ENCODE measurements at places on chromosomes 16 and 17.
A peak's percentile ranks its signal among the peaks of the same experiment; 100 is the strongest.

DNA sequence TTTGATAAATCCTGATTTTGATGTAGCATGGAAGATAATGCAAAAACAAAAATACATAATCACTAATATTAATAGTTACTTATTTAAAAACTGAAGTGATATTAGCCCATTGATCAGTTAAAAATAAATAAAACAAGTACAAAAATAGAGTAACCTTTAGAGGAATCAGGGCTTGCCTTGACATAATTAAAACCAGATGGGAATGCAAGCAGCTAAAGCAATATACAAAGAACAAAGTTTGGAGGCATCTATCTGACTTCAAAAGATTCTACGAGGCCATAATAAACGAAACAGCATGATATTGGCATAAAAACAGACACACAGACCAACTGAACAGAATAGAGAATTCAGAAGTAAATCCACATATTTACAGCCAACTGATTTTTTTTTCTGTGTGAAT is 15.0 kb upstream of the HEATR3 start:
- no peak for DNase-seq

DNA sequence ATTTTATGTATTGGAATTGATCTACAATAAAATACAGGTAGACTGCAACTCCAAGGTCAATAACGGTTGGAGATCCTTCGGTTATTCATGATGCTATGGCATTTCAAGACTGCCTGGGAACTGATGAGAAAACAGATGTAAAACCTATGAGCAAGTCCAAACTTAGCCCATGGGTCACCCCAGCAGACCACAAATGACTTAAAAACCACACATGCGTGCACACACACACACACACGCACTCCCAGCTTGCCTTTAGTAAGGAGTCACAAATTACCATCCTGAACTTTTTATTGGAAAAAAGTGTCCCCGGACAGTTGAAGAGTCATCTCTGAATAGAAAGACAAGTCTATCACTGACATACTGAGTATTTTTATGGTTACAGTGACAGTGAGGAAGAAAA is 26.7 kb downstream of the TRIM25 start:
- no peak for DNase-seq

- DNase-seq, result no peak
Observed at GRCh38 chr17:9371019-9371418, 204.6 kb downstream of the STX8 start.

GRCh38 chr17:40086150-40087044 is 14.0 kb downstream of the NR1D1 start:
- peak; percentile 70 for DNase-seq

GRCh38 chr17:3809135-3809534 is 8.1 kb upstream of the ITGAE start:
- DNase-seq, result no peak

DNA sequence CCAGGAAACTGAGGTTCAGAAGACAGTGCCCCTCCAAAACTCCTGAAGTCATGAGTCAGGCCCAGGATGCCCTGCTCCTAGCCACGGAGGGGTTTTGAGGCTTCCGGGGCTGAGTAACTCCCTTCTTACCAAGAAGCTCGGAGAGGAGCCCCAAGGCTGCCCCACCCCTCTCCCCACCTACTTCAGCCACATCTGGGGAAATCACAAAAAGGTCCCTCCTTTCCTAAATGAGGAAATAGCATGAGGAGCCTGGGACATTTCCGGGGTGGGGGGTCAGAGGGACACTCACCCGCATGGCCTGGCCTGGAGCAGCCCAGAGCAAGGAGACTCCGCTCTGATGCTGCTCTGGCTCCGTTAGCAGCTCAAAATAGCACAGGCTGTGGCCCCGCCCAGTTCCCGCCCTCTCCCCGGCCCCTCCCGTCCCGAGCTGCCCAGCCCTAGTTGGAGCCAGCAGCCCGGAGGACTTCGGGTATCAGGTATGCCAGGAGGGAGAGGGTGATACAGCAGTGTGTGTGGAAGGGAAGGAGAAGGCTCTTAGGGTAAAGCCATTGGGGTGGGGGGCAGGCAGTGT is 40.1 kb downstream of the MYO18A start:
- peak; percentile 80 for DNase-seq

GRCh38 chr17:73249700-73250099 is 12.0 kb downstream of the CPSF4L start:
- no peak for DNase-seq

DNA sequence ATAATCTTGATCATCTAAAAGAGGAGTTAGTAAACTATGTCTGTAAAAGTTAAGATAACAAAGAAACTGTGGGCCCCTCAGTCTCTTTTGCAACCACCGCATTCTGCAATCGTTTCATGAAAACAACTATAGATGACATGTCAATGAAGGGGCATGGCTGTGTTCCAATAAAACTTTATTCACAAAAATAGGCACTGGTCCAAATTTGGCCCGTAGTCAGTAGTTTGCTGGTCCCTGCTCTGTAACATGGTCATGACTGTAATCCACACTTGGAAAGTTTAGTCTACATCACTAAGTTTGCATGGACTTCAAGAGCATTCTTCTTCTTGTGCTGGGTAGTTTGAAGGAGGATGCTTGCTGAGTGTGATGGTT is 299.3 kb upstream of the PSMD7 start:
- DNase-seq, result no peak

DNA sequence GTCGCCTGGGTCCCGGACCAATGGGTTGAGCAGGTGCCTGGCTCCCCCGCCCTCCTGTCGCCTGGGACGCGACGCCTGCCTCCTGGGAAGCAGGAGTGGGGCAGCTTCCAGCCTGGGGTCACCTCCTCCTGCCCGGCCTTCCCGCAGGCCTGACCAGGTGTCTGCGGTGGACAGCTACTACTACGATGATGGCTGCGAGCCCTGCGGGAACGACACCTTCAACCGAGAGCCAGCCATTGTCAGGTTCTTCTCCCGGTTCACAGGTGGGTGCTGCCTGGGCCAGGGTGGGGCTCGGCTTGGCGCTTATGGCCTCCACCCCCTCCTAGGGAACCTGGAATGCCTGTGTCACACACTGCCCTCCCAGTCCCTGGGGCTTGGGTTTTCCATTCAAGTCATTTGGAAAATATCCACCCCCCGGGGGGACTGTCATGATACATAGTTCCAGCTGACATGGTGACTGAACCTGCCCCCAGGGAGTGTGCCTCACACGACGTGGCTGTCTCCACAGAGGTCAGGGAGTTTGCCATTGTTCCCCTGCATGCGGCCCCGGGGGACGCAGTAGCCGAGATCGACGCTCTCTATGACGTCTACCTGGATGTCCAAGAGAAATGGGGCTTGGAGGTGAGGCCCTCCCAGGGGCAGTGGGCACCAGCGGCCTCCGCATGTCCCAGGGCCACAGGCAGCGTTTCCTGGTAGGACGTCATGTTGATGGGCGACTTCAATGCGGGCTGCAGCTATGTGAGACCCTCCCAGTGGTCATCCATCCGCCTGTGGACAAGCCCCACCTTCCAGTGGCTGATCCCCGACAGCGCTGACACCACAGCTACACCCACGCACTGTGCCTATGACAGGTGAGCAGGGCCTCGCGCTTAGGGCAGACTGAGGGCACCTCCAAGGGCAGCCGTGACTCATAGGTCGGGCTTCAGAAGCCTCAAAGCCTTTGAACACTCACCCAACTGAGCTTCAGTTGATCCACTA is 2.3 kb downstream of the DNASE1 start:
- DNase-seq, result no peak

DNA sequence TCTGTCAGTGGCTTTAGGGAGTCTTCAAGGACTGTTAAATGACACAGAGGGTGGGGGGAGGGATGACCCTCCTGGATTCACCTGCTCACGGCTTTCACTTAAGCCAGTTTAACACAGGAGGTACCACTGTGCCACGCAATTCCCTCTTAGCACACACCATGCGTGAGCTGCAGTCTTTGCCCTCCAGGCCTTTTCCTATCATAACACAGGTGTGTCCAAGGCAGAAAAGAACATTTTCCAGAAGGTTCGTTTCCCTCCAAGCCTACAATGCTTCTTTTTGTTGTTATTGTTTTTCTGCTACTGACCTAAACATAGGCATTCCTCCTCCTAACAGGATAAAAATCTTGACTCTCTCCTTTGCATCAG is 1.1 kb downstream of the ZFHX3 start:
- no peak for DNase-seq

GRCh38 chr17:19742495-19742894 is 5.6 kb downstream of the ALDH3A1 start:
- DNase-seq, result no peak

- DNase-seq, result no peak
Observed at GRCh38 chr17:50047083-50047482, 8.8 kb upstream of the ITGA3 start.

- DNase-seq, result no peak
Observed at GRCh38 chr17:17017343-17018014, 24.8 kb upstream of the MPRIP start.

All from activated T-cell treated with anti-CD3 and anti-CD28 coated beads, Interleukin-2, amount 50 U/mL, for 1 hour (primary cell).